Daoy (cell line): ENCODE measurements at places on chromosomes 12 and 14. TPM values are rescaled to one million over a fixed set of nuclear protein-coding genes. Genes with fewer than 3 reads are reported as not detected.

The PAX9 gene
- 16.7 and 17.5 TPM in 2 replicates for total RNA-seq

The KSR2 gene
- total RNA-seq = 0.15 and 0.29 TPM in 2 replicates

The ST8SIA1 gene
- not detected in 2 replicates for total RNA-seq

The ADGRD1 gene
- total RNA-seq = 11.8 and 15.6 TPM in 2 replicates

The CHGA gene
- not detected in 2 replicates for total RNA-seq

The PIWIL1 gene
- total RNA-seq = 0.68 and 1.8 TPM in 2 replicates

The CFAP54 gene
- 0.51 and 0.80 TPM in 2 replicates for total RNA-seq

The KCNC2 gene
- total RNA-seq = not detected in 2 replicates
